Stimulated activated CD4-positive, alpha-beta T cell treated with anti-CD3 and anti-CD28 coated beads, TNF-alpha, amount 100 ng/mL, for 48 hours (primary cell): ENCODE measurements at places on chromosomes 1 and 21.
A peak's percentile ranks its signal among the peaks of the same experiment; 100 is the strongest.

- DNase-seq = no peak
These were observed 22.0 kb downstream of the NSL1 start for GRCh38 chr1:212769459-212770167.

GRCh38 chr1:36024847-36025246 lies 59.0 kb upstream of the TEKT2 start:
- no peak for DNase-seq

GRCh38 chr1:92363401-92363800 lies 64.5 kb downstream of the RPAP2 start:
- no peak for DNase-seq

GRCh38 chr21:31554511-31555022 lies 104.9 kb upstream of the SOD1 start:
- no peak for DNase-seq

DNA sequence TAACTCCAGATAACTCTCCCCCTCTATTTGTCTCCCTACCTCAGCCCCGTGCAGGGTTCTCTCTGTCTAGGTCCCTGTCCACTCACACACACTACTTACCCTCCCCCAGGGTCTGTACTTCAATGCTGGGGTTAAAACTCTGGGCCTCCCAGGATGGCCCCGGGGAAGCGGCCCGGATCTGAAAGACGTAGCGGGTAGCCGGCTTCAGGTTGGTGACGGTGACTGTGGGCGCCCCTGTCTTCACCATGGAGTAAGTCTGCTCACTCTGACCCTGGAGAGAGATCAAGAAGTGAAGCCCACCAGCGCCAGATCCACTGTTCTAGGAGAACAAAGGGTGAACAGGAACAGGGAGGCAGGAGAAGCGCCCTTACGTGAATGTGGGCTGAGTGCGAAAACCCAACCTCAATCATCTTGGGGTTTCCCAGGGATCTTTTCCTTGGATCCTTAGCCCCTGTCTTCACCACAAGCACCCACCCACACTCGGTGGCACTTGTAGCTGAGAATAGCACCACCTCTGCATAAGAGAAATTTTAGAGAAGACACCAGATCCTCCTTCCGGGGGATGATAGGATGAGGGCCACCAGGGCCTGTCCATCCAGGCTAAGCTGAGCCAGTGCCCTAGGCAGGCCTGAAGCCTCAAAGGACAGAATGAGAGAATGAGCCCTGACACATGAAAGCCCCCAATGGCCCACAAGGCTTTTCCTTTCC lies 33.5 kb downstream of the EPHA10 start:
- no peak for DNase-seq

GRCh38 chr1:19476450-19477190 lies 8.7 kb downstream of the CAPZB start:
- no peak for DNase-seq

- DNase-seq = no peak
These were observed 5.8 kb upstream of the LEFTY2 start for GRCh38 chr1:225946803-225947202.

DNA sequence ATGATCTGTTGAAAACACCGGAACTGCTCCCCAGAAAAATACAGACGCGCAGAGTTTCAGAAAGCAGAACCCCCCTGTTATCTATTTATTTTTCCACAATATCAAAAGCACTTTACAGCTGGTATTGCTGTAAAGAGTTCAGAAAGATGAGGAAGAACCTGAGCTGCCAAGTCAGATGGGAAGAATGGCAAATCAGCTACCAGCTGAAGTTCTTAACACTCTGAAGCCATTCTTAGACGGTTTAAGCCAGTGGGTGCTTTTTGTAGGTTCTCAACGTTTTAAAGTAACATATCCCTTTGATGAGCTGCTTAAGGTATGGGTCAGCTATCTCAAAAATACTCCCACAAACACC lies 714 bp upstream of the AKIRIN1 start:
- DNase-seq = no peak

GRCh38 chr1:58363585-58363984 lies 182.9 kb downstream of the OMA1 start:
- peak; percentile 0 for DNase-seq

DNA sequence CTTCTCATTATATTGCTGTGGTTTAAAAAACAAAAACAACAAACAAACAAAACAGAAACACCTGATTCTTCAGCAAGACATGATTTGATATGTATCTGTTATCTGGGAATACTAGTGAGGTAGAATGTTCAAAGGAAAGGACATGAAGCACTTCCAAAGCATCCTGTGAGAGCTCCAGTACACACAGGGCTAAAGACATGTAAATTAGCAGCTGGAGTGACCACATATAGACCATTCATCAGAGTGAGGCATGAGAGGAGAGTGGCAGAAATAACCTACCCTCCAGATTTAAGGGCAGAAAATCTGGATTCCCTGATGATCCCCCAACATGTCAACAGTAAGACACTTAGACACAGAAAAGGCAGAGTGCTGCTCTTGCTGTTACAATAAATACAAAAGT lies 260.5 kb upstream of the CHRM3 start:
- DNase-seq = no peak
